ENCODE measurements at places on chromosomes 5 and 9.

DNA sequence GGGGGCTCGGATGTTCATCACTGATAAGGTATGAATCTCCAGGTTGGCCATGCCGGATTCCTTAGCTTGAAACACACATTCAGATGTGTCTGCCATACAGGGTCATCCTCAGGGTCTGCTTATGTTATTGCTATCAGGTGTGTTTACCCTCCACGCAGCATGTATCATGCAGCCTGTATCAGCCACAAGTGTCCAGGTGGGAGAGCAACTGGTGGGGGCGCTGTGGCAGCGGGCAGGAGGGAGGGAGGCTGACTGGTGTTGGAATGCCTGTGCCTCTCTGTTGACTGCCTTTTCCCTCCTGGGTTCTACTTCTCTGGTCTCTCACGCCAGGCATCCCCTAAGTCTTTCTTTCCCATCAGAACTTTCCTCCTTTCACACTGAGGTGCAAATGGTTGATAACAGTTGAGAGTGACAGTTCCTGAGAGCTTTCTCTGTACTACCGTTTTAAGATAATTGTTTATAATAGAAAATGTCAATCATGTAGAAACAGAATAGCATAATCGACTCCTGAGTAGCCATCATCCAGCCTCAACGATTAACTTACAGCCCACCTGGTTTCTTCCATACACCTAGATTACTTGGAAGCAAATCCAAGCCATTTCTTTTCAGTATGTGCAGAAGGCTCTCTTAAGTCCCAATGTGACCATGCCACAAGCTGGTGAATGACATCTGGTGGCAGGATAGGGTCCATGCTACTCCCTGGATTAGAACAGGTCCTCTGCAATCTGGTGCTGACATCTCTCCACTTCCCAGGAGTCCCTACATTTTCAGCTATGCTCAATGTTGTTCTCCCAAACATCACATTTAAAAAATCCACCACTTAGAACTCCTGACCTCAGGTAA, 86.6 kb downstream of the ACER2 start:
- DNase-seq: no peak

GRCh38 chr5:61659221-61659696, 327.2 kb downstream of the ZSWIM6 start:
- no peak for DNase-seq

DNA sequence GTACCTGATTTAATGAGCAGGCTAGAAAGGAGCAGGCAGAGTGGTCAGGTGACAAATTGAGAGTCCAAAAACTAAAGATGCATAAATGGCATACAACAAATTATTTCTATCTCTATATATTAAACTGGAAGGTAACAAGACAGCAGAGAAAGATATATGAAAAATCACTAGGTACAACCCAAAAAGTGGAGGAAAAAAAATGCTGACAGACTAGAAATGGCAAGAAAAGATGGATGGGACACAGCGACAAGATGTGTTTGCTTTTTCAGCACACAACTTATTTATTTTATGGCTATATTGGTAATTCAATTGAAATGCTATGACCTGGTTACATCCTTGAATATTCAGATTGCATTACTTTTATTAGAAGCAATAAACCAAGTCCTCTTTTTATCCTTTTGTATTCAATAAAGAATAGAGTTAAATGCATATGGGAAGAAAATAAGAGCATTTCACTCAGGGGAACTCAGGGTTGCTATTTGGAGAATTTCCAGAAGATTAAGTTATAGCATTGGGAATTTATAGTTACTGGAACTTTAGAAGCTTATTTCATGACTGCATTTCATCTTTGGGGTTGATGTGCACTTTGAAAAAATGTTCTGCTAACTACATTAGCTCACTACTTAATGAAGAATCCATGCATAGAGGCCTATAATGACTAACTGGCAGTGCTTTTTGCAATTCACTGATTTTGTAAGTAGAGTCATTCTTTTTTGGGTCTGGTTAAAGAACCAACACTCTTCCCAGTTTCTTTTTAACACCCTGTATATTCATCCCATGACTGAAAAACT, 566.6 kb upstream of the TUSC1 start:
- DNase-seq: no peak

- DNase-seq: no peak
Observed at GRCh38 chr9:104802906-104803305, 39.0 kb downstream of the NIPSNAP3B start.

- no peak for DNase-seq
Observed at GRCh38 chr5:41649659-41650058, 139.3 kb upstream of the PLCXD3 start.

Data from HCT116 (cell line).